Liver (tissue), 10 donors: ENCODE measurements at places on chromosomes 5 and 9. TPM values are rescaled to one million over a fixed set of nuclear protein-coding genes. Genes with fewer than 3 reads are reported as not detected.

SPATA31C2 gene
- total RNA-seq: not detected

LAMC3 gene
- 1.4 TPM for total RNA-seq

MYOZ3 gene
- 0.09 TPM for total RNA-seq

CER1 gene
- total RNA-seq: not detected

BNIP1 gene
- 6.9 TPM for total RNA-seq
